Muscle of back (tissue), 13 donors: ENCODE measurements at places on chromosomes 3 and 15.

- peak; percentile 72 for DNase-seq
These were observed 14.2 kb downstream of the NR1D2 start for GRCh38 chr3:23959135-23959900.

DNA sequence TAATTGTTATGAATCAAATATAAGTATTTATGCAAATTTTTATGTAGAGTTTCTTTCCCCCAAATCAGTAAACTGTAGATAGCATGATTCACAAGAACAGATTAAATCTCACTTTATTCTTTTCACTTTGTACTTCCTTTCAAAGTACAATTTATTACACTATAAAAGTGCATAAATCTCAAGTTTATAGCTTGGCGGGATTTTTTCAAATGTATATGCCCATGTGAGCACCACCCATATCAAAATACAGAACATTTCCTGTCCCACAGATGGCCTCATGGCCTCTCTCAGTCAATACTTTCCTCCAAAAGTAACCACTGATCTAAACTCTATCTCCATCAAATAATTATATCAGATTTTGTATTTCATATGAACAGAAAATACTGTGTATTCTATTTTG lies 196.1 kb upstream of the THRB start:
- no peak for DNase-seq

DNA sequence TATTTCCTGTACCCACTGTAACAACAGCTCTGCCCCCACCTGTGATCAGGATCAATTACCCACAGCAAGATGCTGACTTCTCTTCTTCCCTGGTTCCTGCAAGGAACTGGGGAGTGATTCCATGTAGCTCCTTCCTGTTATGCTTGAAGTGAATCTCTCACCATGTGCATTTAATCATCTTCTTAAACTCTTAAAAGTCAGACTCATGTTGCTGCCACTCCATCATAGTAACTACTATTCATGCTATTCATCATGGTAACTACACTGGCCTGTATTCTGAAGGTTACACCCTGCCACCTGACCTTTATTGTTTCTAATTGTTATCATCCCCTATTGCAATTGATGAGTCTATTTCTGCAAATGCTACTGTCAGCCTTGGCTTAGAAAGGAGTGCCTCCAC lies 89.5 kb downstream of the SUCNR1 start:
- no peak for DNase-seq

- peak; percentile 12 for DNase-seq
These were observed 1.6 kb downstream of the GNB4 start for GRCh38 chr3:179449636-179450035.

DNA sequence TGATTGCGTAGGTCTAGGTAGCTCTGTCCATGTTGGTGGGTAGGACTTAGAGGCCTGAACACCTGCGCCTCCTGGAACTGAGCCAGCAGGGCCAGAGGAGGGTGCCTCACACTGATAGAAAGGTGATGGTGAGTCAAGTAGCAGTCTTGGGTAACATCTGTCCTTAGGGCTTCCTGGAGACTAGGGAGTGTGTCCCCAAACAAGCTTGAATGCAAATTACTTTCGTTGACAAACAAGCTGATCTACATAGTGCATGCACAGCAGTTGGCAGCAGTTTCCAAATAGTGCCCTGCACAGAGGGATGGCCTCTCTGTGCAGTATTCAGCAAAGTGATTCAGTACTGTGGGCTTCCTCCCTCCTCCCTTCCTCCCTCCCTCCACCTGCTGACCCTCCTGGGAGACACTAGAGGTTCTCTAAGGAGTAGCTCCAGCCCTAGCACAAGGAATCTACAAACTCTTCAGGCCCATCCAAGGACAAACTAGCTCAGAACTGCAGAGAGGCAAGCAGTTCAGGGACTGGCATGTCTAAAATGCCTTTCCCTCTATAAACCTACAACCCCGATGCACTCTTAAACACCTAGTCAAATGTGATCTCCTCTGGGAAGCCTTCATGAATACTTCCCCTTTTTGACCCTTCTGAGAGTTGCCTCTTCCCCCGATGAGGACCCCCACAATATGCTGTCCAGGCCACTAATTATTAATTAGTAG lies 61.0 kb downstream of the TLE3 start:
- no peak for DNase-seq

GRCh38 chr15:67241132-67241855 lies 13.2 kb downstream of the AAGAB start:
- no peak for DNase-seq

DNA sequence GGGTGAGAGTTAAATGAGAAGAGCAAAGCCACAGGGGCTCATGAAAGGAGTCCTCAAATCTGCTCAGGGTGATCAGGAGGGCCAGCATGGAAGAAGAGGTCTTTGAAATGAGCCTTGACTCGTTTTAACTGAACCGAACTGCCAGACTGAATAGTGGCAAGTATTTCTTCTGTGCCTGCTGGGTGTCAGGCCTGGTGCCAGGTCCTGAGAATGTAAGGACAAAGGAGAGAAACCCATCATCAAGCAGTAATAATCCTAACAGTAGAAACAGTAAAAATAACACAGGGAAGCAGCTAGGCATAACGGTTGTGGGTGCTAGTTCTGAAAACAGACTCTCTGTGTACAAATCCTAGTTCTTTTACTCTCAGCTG lies 40.4 kb upstream of the SMAD3 start:
- DNase-seq = no peak

DNA sequence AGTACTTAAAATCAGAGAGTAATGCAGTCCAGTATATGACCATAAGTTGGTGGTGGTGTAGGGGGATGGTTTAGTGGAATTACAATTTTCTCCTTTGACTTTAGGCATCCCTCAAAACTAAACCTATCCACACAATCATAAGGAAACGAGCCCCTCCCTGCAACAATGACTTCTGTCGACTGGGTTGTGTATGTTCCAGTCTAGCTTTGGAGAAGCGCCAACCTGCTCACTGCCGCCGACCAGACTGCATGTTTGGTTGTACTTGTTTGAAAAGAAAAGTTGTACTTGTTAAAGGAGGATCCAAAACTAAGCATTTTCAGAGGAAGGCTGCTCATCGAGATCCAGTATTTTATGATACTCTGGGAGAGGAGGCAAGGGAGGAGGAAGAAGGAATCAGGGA lies 52.8 kb downstream of the MGA start:
- DNase-seq = peak; percentile 17

GRCh38 chr3:145815707-145816413 lies 345.1 kb downstream of the PLOD2 start:
- DNase-seq = no peak

- no peak for DNase-seq
These were observed 11.5 kb upstream of the GATA2 start for GRCh38 chr3:128504533-128504915.

GRCh38 chr3:152183473-152183872 lies 85.3 kb upstream of the MBNL1 start:
- DNase-seq = peak; percentile 23

- peak; percentile 80 for DNase-seq
These were observed 25.7 kb upstream of the GALNT15 start for GRCh38 chr3:16148783-16149182.

GRCh38 chr3:141539431-141540187 lies 52.8 kb downstream of the RASA2 start:
- DNase-seq = no peak

- DNase-seq = no peak
These were observed 46.3 kb downstream of the GOLIM4 start for GRCh38 chr3:168049367-168049974.
